Mesothelial cell of epicardium (in vitro differentiated cells): ENCODE measurements at places on chromosomes 7 and 10.

GRCh38 chr7:73734619-73735527 is 3.7 kb downstream of the ABHD11 start:
- DNase-seq: no peak

DNA sequence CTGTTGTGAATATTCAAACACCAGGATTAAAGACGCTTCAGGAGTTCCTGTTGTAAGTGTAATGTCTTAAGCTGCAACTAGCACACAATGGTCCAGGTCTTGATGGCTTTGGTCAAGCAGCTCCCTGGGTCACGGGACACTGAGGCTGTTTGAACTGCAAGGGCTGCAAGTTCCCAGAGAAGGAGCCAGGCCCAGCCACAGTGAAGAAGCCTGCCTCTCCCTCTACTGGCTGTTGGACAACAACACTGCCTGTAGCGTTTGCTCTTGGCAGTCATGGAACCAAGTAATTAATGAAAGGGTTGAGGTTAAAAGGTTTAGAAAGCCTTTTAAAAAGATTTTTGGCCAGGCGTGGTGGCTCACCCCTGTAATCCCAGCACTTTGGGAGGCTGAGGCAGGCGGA is 31.9 kb upstream of the GUSB start:
- no peak for DNase-seq

DNA sequence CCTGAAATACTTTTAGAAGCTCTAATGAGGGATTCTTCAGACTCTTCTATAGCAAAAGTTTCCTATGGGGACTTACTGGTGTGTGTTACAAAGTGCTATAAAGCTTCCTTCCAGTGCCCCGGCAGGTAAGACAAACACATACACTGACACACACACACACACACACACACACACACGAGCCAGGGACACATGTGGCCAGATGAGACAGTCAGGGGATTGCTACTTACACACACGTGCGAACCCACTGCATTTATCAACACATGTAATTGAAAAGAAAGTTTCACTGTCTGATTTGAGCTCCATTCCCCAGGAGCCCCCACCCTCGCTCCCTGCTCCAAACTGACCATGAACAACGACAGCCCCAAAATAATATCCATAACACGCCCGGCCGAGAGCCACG is 119.8 kb downstream of the PRPF18 start:
- no peak for DNase-seq

DNA sequence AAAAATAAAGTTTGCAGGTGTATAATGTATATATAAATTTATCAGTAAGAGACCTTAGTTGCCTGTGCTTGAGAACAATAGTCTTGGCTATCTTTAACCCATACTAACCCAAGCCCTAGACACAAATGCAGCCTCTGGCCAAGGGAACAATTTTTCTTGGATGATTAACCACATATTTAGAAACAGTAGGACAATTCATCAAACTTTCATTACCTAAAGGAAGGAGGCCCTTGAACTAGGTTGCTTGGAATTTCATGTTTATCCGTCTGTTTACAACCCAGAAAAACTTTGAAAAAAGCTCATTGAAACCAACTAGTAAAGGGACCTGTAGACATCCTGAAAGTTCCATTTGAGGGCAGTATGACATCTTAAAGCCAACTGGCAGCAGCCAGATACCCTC is 8.9 kb upstream of the ERLIN1 start:
- DNase-seq: no peak

DNA sequence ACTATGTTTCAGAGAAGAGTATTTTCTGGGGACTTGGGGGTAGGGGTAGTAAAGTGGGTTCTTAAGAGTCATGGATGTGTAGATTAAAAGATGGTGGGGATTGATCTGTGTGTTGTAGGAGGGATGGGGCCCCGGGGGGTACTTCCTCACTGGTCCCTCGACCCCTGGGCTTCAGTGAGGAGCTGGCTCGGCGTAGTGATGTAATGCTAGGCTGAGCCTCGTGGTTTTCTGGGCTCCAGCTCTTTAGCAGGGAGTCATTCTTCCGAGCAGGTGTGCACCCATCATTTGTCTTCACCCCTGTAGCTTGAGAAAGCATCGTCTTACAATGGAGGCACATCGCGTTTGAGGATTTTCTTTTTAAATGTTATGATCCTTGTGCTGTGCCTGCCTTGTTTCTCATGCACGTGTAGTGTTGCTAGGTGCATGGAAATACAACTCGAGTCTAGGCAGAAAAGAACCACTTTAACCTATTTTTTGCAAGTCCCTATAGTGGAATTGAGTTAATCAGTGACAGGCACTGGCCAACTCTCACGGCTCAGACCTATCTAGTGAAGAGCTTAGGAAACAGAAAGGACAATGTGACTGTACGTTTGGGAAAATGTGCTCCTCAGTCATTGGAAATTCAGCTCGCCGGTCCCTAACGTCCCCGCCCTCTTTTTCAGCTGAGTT is 106.1 kb upstream of the BTBD16 start:
- DNase-seq: no peak

DNA sequence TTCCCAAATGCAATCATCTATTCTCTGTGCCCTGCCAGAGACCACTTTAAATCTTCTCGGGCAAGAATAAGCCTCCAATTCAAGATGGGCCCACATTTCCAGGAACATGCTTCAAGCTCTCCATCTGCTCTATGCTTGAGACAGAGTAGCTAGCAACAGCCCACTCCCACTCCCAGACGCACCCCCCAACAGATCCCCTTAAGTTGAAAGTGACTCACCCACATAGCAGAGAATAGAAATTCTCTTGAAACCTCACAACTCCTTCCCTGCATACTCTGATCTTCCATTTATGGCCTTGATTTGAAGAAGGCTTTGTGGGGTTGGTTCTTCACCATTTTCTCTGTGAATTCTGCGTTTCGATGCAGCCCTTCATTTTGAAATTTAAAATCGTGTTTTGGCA is 604.0 kb downstream of the INHBA start:
- no peak for DNase-seq

GRCh38 chr10:78629773-78630172 is 439.0 kb upstream of the ZMIZ1 start:
- DNase-seq: no peak

DNA sequence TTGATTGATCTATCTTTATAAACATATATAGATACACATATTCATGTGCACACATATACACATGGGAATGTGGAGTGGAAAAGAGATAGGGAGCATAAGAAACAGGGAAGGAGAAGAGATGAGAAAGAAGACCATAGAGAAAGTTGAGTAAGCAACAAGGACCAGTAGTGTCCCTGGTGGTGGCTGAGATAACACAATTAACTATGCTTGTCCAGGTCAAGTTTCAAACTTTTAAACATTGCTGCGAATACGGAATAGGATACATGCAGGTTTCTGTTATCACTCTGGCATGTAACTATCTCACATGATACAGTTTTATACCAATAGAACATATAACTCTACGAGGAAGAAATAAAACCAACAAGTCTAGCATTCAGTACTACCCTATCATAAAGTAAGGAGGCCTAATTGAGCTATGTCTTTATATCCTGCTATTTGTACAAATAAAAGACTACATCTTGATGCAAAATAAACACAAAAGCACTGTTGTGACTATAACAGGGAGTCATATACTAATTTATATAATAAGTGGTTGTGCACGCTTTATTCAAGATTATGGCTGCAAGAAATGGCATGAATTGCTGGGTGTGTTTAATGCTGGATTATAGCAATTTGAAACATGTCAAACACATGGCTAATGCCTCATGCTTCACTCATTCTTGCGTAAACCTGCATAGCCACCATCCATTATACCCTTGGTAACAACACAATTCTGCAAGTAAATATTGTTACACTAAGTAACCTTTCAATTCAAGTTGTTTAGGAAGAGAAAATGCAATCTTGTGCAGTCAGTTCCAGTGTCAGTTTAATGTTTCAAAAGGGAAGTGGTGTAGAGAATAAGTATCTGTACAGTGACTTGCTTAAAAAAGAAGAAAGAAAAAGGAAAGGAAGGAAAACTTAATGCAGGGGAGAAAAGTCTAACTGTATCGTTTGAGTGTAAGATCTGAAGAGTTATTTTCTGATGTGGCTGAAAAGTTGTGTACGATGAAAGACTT is 8.2 kb downstream of the FOXP2 start:
- no peak for DNase-seq

- DNase-seq: no peak
Observed at GRCh38 chr7:43391518-43391917, 191.4 kb upstream of the STK17A start.
